Prostate gland (tissue), 2 donors: ENCODE measurements at places on chromosomes 16 and 17.
A peak's percentile ranks its signal among the peaks of the same experiment; 100 is the strongest.

DNA sequence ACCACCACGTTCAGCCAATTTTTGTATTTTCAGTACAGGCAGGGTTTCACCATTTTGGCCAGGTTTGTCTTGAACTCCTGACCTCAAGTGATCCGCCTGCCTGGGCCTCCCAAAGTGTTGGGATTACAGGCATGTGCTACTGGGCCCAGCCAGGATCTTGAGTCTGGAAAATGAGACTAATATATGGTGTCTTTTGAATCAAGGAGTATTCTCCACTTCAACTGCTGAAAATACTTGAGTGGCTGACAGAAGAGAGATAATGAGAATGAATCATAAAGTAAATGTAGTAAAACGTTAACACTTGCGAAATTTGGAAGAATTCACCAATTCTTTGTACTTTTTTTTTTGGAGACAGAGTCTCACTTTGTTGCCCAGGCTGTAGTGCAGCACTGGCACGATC lies 16.6 kb downstream of the SMYD4 start:
- DNase-seq = no peak

DNA sequence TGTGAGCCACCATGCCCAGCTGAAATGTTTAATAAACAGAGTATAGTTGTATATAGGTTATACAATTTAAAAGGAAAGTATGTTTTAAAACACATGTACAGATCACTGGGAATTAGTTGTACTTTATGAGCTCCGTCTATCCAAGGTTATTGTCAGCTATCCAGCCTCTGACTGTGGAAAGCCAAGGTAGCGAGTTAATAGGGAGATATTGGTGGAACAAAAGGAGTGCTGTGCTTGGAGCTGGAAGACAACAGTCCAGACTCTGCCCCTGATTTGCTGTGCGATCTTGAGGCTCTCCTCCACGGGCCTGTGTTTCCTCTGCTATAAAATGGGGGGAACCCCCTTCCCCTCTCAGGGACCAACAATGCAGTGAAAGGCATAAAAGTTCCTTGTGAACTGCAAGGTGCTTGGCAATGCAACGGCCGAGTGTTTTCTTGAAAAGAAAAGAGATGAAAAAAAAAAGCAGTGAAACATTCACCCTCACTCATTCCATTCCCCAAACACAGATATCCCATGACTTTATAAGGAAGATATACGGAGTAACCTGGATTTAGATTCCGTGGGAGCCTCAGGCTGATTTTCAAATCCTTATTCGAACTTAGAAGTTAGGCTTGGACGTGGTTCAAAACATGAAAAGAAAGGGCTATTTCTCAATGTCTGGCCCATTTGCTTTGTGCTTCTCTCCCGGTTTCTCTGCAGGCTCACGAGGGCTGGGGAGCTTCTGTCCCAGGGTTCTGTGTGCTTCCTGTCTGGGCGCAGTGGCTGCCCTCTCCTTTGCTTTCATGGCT lies 34.1 kb downstream of the CUEDC1 start:
- DNase-seq = peak; percentile 48

DNA sequence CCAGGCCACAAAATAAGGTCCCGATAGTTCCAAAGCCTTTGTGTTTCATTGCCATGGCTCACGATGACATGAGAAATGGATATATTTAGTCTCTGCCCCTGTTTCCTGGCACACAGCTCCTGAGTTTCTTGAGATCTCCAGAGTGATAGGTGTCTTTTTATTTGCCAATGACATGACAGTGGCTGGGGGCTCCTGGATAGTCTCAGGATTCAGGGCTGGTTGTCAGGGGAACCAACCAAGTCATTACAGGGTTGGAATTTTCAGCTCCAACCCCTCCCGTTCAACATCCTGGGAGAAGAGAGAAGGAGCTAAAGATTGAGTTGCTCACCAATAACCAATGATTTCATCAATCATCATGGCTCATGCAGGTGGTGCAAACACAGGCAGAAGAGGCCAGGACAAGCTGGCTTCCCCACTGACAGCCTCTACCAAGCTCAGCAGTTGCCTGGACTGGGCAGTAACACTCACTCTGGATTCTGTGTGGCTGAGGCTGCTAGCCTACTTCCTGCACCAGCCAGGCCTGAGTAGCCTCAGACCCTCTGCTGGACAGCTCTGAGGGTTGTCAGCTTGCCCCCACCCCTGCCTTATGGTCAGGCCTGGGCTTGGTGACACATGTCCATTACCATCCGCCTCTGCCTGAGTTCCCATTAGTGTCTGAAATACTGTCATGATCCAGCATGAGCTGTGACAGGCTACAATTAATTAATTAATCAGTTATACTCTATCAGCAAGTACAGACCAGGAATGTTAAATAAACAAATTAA lies 534.4 kb upstream of the CDH5 start:
- DNase-seq = no peak

GRCh38 chr17:36498560-36499300 lies 12.2 kb downstream of the ZNHIT3 start:
- DNase-seq = no peak

GRCh38 chr17:77779711-77780539 lies 178.6 kb upstream of the TNRC6C start:
- DNase-seq = peak; percentile 24

- no peak for DNase-seq
Measured at GRCh38 chr16:82340531-82340930, 170.5 kb upstream of the MPHOSPH6 start.

GRCh38 chr17:20180661-20181060 lies 171.5 kb downstream of the SPECC1 start:
- DNase-seq = no peak

GRCh38 chr16:66801320-66802105 lies at the start of gene TERB1:
TERB1 (minus strand) TSS chr16:66801584; CDS start chr16:66796798, 4,786 bp downstream.
- no peak for DNase-seq

DNA sequence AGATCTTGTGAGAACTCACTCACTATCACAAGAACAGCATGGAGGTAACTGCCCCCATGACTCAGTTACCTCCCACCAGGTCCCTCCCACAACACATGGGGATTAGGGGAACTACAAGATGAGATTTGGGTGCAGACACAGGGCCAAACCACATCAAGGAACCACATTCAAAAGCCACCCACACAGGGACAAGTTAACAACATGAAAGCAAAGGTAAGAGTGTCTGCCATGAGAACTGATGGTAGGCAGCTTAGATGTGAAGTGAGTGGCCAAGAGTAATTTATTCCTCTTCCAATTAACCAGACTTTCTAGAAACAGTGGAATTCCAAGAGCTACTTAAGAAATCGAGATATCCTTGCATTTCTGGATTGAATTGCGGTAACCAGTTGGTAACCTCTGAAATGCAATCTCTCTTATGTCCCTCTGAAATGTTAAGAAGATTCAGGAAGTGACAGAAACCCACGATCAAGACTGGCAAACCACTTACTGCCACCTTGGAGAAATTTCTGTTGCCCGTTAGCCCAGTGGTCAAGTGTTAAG lies 167.4 kb upstream of the CACNG5 start:
- no peak for DNase-seq

DNA sequence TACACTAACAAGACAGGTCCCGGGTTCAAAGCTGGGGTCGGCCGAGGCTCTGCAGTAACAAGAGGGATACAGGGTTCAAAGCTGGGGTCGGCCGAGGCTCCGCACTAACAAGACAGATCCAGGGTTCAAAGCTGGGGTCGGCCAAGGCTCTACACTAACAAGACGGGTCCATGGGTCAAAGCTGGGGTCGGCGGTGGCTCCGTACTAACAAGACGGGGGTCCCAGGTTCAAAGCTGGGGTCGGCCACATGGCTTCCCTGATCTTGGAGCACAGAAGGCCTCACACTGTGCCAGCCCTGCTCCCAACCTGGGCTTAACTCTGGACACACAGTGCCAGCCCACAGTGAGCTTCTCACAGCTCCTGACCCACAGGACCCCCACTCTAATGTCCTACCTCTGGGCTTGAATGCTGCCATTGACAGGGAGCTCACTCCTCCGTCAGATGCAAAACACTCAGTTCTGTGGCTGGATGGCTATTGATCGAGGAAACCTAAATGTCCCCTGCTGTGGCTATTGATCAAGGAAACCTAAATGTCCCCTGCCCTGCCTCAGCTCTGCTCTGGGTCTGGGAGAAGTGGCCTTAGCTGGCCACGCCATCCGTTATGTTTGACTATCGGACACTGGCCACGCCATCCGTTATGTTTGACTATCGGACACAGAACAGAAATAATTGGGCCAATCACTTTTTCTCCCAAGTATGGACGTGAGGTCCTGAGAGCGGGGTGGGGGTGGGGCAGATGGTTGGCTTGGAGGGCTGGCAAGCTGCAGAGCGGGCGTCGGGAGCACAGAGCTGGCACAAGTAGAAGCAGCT lies 54.6 kb upstream of the DOC2B start:
- no peak for DNase-seq

- DNase-seq = no peak
Measured at GRCh38 chr17:33847900-33848299, 407.2 kb upstream of the CCL2 start.

GRCh38 chr16:88505405-88506082 lies 52.5 kb downstream of the ZFPM1 start:
- DNase-seq = no peak

DNA sequence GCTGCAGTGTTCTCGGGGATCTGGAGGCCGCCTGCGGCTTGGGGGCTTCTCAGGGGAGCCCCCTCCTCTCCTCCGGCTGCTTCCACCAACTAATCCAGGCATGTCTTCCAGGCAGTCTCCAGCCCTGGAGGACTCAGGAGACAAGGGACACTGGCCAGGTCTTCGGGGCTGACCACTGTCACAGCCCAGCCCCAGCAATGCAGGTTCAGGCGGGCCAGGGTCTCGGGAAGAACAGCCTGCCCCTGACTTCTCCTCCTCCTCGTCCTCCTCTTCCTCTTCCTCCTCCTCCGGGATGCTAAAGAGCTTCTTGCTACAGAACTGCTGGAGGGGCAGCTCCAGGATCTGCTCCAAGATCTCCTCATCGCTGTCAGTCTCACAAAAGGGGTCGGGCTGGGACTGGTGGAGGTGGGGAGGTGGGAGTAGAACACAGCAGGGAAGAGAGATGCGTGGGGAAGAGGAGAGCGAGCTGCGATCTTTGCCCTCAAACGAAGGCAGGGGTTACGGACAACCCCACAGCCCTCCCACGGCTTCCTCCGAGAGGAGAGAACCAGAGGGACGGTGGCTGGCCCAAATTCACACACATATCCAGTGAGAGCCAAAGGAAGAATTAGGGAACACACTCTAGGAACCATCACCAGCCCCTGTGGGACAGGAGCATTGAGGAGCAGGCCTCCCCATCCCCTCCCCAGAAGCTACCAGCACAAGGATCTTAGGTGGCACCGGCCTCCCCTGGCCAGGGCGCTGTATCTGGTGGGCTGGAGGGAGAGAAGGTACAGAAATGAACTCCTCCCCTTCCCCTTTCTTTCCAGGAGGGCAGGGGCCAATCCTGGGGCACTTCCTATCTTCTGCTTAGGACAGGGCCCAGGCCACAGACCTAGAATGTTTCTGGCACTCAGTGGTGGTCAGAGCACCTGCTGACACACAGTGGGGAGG lies 19.3 kb downstream of the TSPOAP1 start:
- no peak for DNase-seq

- no peak for DNase-seq
Measured at GRCh38 chr17:1008008-1008761, 11.3 kb downstream of the TIMM22 start.

GRCh38 chr17:72382971-72383722 lies 262.3 kb downstream of the SOX9 start:
- DNase-seq = no peak
